ENCODE measurements at places on chromosomes 13 and 19.

GRCh38 chr19:5154129-5154798 is 185.4 kb downstream of the KDM4B start:
- no peak for DNase-seq

DNA sequence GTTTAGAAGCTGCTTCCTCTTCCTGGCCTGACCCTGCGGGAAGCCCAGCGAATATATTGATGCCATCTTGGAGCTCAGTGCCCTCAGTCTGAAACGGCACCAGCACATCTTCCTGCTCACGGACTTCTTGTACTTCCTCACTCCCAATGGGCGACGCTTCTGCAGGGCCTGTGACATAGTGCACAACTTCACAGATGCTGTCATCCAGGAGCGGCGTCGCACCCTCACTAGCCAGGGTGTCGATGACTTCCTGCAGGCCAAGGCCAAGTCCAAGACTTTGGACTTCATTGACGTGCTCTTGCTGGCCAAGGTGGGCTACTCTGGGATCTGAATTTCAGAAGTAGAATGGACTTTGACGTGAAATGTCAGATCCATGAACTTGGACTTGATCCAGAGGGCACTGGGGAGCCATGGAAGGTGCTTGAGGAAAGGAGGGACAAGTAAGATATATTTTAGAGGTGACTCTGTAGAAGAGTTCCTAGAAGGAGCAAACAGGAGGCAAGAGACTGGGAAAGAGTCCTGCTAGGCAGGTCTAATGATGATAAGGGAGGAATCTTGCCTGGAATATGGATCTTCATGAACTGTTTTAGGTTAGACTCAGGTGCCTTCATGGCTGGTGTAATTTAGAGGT is 38.4 kb upstream of the CYP4F8 start:
- DNase-seq = no peak

GRCh38 chr13:25890671-25891212 is 161.1 kb downstream of the SHISA2 start:
- DNase-seq = no peak

- no peak for DNase-seq
Measured at GRCh38 chr19:40193587-40193849, 2.3 kb downstream of the MAP3K10 start.

GRCh38 chr13:113745059-113745458 is 14.0 kb upstream of the TMEM255B start:
- no peak for DNase-seq

DNA sequence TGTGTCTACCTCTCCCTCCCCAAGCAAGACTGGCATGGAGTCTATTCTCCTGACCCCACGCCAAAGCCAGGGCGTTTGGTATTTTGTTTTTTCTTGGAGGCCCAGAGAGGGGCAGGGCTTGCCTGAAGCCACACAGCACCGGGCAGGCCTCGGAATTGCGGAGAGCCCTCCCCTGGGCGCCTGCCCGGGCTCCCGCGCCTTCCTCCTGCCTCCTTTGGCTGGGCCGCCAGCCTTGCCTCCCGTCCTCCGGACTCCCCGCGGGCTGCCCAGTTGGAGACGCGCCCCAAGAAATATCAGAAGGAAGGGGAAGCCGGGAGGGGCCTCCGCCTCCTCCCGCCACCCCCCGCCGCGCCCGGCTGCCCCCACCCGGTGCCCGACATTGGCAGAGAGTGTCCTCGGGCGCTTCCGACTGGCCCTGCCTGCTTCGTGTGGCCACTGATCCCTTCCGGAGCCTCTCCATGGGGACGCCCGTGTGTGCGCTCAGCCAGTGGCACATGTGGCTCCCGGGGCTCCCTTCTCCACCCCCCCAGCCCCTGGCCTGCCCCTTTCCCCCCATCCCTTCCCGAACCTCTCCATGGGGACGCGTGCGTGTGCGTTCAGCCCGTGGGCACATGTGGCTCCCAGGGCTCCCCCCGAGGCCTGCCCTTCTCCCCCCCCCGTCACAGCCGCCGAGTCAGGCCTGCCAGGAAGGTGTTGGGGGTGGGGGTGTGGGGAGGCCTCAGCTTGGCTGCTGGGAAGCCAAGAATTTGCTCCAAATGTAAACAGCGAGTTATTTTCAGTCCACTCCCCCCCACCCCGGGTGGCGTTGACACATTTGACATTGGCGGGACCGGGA is 37.3 kb downstream of the NFIC start:
- DNase-seq = peak; percentile 94

- DNase-seq = no peak
Measured at GRCh38 chr13:98997738-98998641, 20.1 kb upstream of the DOCK9 start.

DNA sequence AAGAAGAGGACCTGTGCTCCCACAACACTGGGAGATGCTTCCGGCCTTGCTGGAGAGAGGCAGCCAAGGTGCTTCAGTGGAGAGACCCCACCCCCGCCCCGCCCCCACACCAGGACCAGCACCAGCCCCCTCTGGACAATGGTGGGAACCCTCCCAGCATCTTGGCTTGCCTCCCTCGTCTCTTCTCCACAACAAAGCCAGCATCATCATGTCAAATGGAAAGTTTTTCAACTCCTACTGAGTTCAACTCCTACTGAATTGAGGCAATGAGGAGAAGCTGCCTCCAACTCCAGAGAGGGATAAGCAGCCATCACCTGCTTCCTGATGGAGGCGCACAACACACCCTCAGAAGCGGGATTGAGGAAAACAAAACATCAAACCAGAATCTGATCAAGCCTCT is 12.8 kb downstream of the DEDD2 start:
- DNase-seq = no peak

- no peak for DNase-seq
Measured at GRCh38 chr19:35251456-35251855, 2.7 kb downstream of the LSR start.

GRCh38 chr19:53903055-53903680 is 5.9 kb upstream of the CACNG7 start:
- peak; percentile 44 for DNase-seq

- DNase-seq = no peak
Measured at GRCh38 chr13:85603735-85604134, 195.5 kb downstream of the SLITRK6 start.

DNA sequence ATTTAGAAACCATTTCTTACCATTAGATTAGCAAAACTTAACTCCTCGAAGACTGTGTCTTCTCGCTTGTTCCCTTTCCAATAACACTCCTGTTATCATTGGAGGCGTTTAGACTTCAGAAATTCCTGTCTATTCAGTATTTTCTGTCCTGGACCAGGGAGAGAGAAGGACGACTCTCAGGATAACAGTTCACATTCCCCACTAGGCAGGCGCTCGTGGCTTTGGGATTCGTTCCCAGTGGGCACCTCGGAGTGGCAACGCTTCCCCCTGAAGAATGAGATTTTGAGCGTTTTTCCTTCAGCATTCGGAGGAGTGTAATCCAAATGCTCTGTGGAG is 429 bp upstream of the ZNF225 start:
- no peak for DNase-seq

DNA sequence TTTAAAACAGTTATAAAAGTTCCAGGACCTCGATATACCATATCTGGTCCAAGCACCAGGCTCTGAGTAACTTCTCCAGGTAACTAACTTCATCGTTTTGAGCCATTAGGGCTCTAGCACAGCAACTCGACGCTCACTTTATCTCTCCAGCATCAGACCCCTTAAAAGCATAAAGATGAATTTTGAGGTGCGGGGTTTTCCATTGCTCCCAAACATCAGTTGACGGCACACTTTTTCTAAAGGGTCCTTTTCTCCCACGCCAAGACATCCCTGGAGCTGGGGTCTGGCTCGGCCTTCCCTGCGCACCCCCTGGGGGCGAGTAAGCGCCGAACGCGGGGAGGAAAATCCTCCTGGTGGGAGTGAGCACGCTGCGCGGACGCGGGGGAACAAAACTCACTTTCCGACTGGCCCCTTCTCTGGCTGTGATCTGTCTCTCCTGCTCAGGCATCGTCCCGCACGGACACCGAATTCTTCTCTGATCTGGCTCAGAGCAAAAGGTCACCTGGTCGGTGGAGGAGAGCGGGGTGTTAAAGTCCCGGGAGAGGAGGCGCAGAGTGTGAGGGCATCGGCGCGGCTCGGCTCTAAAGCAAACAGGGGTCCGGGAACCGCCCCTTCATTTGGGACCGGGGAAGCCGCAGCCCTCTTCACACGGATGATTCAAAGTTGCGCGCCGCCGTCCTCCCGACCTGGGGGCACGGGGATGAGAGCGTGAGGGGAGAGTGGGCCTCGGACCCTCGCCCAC is at the start of gene ATP7B:
Gene ATP7B (minus strand): TSS at position 561 of the 742 bp plus-strand sequence. CDS start 113 bp downstream, at position 448.
- peak; percentile 41 for DNase-seq

DNA sequence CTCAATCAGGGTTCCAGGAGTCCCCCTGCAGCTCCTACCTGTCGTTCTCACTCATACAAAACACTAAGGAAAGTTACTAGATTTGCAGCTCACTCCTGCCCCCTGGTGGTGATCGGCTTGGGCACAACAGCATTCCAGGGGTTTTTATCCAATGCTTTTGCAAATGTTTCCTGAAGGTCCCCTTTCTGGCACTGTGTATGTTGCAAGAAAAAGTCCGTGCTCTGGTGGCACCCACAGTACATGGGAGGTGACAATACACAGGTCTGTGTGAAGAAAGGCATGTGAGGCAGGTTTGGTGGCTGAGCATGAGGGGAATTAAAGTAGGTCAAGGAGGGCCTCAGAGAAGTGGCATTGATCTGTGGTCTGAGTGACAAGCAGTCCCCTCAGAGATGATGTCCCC is 8.6 kb upstream of the TYK2 start:
- peak; percentile 81 for DNase-seq

GRCh38 chr19:20279516-20279915 is 112.5 kb downstream of the ZNF486 start:
- no peak for DNase-seq

DNA sequence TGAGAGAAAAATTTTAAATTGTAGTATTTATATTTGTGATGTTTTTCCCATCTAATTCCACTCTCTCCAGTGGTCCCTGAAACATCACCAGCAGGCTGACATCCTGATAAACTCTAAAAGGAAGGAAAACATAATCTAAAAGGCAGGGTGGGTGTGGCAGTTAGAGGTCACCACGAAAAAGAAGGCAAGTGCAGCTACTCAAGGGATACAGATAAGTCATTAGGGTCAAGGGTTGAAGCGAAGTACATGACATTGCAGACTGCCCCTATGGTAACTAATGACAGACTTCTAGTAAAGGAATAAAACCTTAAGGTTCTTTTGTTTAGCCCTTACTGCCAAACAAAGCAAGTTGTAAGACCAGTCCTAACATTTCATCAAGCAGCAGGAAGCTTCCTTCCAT is 6.0 kb upstream of the NEK3 start:
- no peak for DNase-seq

DNA sequence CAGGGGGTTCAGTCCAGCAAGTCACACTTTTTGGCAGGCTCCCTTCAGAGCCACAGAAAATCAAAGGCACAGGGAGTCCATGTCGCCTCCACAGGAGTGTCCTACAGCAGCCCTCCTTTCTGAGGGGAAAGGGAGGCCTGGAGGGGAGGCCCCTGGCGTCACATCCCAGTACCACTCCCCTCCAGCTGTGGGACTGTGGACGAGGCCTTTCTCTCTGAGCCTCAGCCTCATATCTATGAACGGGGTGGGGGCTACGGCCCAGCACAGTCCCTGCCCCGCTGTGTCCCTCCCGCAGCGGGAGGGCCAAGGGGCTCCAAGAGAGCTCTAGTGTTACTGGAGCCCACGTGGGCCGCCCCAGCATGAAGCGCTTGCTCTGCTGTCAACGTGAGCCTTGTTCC is 23.8 kb downstream of the PEPD start:
- no peak for DNase-seq

GRCh38 chr19:1068009-1069001 is 1.3 kb downstream of the ARHGAP45 start:
- no peak for DNase-seq

- no peak for DNase-seq
Measured at GRCh38 chr13:71578048-71578447, 289.0 kb downstream of the DACH1 start.

GRCh38 chr19:35741203-35741515 is 1.1 kb downstream of the IGFLR1 start:
- DNase-seq = no peak

- DNase-seq = no peak
Measured at GRCh38 chr19:31301306-31301980, 47.8 kb downstream of the TSHZ3 start.

DNA sequence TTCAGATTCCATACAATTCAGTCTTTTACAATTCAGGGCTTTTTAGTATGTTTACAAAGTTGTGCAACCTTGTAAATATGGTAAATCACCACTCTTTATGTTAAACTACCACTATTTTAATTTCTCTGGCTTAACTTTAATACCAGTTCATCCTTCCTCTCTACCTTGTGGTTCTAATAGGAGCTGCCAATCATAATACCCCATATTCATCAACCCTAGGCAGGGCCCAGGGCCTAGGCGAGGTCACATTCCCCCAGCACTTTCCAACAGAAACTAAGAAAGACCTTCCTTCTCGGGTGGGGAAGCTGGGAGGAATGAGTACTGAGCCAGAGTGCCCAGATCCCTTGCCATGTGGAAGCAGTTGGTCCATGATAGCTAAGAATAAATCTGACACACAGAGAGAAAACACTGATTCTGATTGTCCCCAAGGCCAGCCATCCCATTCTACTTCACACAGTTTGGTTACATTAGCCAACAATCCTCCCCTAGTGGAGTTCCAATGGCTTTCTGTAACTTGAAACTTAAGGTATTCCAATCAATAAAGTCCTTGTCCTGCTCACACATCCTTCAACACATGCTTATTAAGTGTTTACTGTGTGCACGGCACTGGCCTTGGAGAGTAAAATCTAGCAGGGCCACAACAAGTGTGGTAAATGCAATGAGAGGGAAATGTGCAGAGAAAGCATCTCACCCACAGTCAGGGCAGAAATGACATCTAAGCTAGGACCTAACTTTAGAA is 76.8 kb downstream of the NUFIP1 start:
- DNase-seq = no peak

DNA sequence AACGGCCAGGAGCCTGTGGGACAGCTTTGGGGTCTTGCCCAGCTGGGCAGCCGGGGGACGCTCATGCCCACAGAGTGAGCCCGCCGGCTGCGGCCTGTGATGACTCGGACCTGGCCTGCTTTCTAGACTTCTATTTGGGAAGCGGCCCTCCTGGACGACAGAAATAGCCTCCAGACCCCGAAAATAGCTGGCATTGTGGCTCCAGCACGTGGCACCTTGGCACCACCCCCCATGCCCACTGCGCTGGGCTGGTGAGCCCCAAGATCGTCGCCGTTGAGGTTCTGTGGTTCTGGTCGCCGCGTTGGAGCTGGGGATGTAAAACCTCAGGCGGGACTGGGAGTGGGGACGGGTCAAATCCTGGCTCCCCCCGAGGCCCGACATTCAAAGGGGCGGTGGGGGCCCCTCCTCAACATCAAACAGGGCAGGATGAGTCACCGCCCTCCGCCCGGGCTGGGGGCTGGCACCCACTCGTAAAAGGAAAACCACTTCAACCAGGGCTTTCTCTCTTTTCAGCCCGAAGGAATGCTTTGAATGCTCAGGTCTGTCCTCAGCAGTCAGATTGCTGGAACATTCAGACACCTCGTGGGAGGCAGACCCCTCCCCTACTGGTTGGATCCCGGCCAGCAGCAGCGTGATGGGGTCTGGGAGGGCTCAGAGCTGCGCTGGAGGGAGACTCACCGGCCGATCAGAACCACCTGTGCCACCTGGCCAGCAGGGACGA is 42.1 kb downstream of the GADD45B start:
- no peak for DNase-seq

- peak; percentile 1 for DNase-seq
Measured at GRCh38 chr13:34993470-34993869, 51.4 kb downstream of the NBEA start.
